ENCODE measurements at places on chromosomes 3 and 15.

DNA sequence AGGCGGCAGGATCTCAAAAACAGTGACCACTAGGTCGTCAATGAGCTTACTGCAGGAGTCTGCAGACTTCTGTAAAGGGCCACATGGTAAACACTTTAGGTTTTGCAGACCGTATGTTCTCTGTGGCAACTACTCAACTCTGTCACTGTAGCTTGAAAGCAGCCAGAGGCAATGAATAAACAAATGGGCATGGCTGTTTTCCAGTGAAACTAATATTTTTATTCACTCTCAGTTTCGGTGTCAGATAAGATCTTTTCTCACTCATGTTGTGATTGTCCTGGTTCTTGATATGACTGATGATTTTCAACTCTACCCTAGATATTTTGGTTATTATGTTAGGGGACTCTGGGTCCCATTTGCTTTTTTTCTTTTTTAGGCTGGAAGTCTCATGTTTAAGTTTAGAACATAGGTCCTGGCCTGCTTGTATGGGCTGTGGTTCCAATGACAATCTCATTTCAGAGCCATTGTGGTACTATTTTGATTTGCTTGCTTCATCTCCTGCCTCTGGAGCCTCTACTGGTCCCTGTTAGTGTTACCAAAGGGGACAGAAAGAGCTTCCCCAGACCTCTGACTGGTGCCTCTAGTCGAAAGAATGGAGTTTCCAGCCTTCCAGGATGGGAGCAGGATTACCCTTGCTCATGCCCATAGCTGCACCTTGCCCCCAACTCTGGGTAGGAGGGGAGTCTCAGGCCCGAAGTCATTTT is 222.0 kb downstream of the STT3B start:
- DNase-seq: no peak

GRCh38 chr3:37320276-37320675 is 145.9 kb upstream of the LRRFIP2 start:
- DNase-seq: no peak

DNA sequence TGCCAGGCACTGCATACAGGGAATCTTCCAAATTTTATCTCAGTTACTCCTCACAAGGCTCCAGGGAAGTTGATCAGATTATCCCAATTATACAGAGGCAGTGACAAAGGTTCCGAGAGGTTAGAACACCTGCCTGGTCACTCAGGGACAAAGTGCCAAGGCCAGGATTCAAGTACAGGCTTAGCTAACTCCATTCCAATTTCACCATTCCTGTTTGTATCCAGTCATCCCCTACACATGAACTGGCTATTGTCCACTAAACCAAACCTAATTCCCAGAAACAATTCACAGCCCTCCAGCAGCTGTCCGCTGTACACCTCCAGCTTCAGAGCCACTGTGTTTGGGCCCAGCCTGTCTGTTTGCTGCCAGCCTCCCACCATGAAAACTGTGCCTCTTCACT is 16.0 kb downstream of the MUC13 start:
- no peak for DNase-seq

GRCh38 chr3:111617406-111617805 is 22.3 kb upstream of the ZBED2 start:
- DNase-seq: no peak

- DNase-seq: no peak
Observed at GRCh38 chr3:117228466-117228865, 518.9 kb downstream of the TUSC7 start.

GRCh38 chr3:178244733-178245709 is 291.2 kb upstream of the KCNMB2 start:
- DNase-seq: no peak

DNA sequence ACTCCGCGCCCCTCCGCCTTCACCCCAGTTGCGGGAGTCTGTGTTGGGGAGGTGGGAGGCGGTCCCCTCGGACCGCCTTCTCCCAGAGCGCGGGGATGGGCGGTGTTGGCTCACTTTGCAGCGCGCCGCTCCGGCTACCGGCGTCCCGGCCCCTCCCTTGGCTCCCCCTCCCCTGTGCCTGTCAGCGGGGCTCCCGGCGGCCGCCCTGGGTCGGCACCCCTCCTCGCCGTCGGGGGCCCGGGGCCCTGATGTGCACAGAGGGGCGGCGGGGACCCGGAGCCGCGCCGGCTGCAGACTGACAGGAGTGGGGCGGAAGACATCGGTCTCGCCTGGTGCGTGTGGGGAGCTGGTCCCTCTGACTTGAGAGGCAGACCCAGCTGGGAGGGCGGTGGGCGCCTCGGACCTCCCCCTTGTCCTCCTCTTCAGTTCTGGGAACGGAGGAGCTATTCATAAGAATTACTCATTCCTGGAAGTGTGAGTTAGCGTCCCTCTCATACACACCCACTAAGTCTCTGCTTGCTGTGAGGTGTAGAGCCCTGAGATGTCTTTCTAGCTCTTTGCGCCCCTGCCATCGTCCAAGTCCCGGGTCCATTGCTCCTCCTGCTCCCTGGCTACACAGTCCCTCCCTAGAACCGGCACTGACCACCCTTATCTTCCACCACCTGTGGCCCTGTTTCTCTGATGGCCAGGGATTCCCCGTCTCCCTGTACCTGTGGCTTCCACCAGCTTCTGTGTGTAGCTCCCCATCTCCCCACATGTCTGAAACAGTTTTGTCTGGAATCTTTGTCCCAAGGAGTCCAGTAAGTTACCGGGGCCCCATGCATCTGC is 42.3 kb upstream of the ROPN1 start:
- no peak for DNase-seq
